ENCODE measurements at places on chromosomes 11 and 22. TPM values are rescaled to one million over a fixed set of nuclear protein-coding genes. Genes with fewer than 3 reads are reported as not detected.

C11orf21 gene
- 4.3 TPM for polyA plus RNA-seq

- no peak for DNase-seq
Measured at GRCh38 chr11:12052676-12053605, 44.5 kb upstream of the DKK3 start.

GRCh38 chr11:120272303-120272702, 32.4 kb downstream of the POU2F3 start:
- DNase-seq = no peak

- DNase-seq = no peak
Measured at GRCh38 chr11:126830216-126830806, 170.3 kb downstream of the KIRREL3 start.

- DNase-seq = no peak
Measured at GRCh38 chr11:58659910-58660570, 37.6 kb downstream of the CNTF start.

OR51V1 gene
- not detected for polyA plus RNA-seq

All from lung (tissue), 17 donors.